ENCODE measurements at places on chromosomes 5 and 9.
A peak's percentile ranks its signal among the peaks of the same experiment; 100 is the strongest.

GRCh38 chr5:116359592-116359991, 215.0 kb downstream of the SEMA6A start:
- DNase-seq = no peak

DNA sequence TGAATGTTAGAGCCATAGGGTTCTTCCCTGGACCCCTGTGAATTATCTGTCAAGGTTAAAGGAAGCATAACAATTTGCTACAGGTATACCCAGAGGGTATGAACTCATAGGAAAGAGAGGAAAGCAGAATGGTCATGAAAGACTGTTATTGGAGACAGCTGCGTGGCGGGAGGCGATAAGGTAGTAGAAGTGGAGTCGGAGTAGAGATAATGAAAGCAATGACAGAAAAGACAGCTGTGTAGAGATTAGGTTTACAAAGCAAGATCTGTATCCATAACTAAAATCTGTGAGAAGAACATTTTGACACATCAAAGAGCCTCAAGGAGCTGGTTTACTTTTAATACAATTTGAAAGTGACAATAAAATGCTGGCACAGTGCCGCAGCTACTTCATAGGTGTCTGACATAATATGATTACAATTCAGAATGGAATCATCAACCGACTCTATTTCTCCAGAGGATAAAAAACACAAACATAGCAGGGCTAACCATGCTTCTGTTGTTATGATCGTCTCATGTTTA, 603.9 kb downstream of the CDH12 start:
- DNase-seq = no peak

DNA sequence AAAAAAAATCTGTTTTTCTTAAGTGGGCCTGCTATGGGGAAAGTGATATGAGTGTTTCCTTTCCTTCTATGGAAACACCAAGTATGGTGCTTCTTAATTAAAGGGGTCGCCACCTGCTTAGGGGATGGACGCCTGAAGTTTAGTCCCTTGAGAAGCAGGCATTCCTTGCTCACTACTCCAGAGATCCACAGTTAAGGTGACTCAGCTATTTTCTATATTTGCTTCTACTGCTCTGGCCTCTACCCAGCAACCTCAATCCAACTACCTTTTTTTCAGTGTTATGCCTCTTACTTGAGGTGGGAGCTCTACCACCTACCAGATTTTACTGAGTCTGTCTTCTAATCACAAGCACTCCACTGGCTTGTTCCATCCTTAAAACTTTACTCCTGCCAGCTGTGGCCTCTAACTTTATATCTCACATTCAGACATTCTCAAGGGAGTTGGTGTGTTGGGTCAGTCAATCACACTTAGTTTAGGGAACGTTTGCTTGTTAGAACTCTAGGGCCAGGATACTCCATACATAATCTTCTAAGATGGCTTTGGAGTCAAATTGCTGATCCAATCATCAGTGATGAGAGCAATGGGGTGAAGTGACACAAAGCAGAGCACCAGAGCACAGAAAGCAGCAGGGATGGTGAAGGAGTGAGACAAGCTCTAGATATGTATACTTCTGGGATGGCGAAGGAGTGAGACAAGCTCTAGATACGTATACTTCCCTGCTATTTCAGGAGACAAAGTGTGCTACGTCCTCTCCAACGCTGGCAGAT, 708.1 kb downstream of the EFNA5 start:
- DNase-seq = no peak

- no peak for DNase-seq
Observed at GRCh38 chr9:33014665-33015014, 10.4 kb upstream of the DNAJA1 start.

DNA sequence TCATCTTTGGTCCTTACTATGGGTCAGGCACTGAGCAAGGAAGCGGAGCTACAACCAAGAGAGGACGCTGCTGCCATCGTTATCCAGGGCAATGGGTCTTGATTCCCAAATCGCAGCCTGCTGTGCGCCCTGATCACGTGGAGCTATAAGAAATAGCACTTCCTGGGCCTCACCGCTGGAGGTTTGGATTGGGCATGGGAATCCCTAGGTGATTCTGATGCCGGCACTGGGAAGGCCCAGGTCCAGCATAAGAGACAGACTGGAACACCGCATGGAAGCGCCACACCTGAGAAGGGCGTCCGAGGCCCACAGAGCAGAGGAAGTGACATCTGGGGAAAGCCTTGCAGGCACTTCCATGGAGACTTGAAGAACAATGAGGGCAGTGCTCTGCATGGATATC, 3.0 kb downstream of the IL17B start:
- DNase-seq = no peak

DNA sequence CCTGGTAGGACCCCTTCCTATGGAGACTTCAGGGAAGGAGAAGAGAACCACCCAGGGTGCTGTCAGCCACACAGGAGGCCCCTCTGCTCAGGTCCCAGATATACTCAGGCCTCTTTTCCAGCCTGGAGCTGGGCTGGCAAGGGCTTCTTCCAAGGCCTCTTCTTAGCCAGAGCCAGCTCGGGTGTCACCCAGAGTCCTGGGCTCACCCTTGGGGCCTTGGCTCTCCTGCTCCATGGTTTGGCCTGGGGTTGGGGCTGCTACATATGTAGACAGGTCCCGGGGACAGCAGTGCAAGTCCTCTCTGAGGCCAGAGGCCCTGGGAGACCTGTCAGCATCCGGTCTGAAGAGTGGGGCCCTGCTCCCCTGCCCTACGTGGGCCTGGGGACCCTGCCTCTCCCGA, 22.8 kb downstream of the PAEP start:
- no peak for DNase-seq

DNA sequence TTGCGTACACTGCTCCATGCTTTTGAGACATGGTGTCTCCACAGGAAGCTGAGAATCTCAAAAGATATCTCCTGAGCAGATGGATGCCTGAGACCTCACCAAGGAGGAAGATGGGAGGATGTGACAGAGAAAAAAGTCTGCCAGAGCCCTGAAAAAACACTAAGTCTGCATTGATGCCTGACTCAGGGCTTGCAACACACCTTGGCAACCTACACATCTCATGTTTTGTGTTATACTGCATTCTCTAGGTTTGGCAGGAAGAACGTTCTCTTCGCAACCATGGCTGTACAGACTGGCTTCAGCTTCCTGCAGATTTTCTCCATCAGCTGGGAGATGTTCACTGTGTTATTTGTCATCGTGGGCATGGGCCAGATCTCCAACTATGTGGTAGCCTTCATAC, 19.2 kb downstream of the SLC22A4 start:
- DNase-seq = no peak

- no peak for DNase-seq
Observed at GRCh38 chr9:88011005-88011766, 36.9 kb upstream of the CDK20 start.

DNA sequence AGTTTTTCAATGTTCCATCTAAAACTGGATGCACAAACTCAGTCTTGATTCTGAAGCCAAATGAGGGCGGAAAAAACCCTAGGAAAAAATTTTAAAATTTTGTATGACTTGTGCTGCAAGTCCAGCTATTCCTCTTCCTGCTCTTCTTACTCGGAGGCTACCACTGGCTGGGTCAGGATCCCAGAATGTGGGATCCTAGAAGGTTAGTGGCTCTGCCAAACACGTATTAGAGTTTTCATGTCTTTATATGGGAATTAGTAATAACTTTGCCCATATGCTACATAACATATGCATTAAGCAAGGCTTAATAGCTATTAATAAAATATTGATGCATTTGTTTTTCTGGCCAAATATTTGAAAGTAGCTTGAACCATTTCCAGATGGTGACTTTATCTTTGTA, 458.3 kb downstream of the AGTPBP1 start:
- no peak for DNase-seq

- DNase-seq = no peak
Observed at GRCh38 chr5:56269216-56269927, 36.2 kb upstream of the ANKRD55 start.

GRCh38 chr5:156963125-156963524, at the start of gene TIMD4:
Gene TIMD4, minus strand, starts transcription at chr5:156963226. Its CDS starts 28 bp downstream, at chr5:156963198.
- DNase-seq = no peak

GRCh38 chr9:3578786-3579185, 53.0 kb upstream of the RFX3 start:
- no peak for DNase-seq

DNA sequence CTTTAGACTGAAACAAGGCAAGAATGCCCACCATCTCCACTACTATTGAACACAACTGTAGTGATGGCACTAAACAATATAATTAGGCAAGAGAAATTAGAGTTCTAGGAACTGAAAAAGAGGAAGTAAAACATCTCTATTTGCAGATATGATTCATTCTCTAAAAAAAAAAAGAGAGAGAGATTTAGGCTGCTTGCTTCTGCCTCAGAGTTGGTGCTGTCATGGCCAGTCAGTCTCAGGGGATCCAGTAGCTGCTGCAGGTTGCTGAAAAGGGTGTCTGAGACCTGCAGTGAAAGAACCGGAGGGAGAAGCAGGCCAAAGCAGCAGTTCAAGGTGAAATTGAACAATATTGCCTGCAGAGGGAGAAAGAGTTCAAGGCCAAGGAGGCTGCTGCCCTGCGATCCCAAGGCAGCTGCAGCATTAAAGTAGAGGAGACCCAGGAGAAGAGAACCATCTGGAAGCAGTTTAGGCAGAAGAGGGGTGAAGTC, 72.5 kb downstream of the AP3B1 start:
- DNase-seq = peak; percentile 18
